ENCODE measurements at places on chromosomes 6 and 20. TPM values are rescaled to one million over a fixed set of nuclear protein-coding genes. Genes with fewer than 3 reads are reported as not detected.

The DBNDD2 gene
- 12.6 TPM for total RNA-seq

The SUMO4 gene
- 1.3 TPM for total RNA-seq

The KCNQ2 gene
- not detected for total RNA-seq

DNA sequence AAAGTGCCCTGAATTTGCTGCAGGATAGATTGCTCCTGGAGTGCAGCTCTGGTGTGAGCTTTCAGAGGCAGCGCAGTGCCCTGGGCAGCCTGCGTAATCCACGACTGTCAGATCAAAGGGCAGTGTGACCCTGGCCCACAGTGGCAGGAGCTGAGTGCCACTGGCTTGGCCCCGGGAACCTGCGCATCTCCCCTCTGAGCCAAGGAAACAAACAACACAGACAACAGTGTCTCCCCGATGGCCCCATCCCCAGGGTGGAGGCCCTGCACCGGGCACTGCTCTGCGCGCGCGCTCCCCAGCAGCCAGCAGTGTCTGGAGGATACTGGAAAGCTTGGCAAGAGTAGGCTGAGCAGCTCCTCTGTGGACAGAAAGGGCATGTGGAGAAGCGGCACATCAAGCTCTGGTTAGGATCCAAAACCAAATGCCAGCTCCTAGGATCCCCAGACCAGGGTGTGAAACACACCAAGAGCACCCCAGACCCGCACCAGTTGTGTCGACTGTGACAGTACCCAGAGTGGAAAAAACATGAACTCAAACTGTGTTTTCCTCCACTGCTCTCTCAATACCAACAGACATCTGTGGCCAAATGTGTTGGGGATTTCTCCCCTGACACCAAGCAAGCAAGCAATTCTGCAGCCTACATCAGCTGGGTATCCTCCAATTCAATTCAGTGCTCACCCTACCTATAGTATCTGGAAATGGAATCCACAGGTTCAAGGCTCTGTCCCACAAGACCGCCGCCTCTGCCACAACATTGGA lies 26.7 kb downstream of the RBCK1 start:
- DNase-seq = no peak

The PPIL6 gene
- 0.49 TPM for total RNA-seq

DNA sequence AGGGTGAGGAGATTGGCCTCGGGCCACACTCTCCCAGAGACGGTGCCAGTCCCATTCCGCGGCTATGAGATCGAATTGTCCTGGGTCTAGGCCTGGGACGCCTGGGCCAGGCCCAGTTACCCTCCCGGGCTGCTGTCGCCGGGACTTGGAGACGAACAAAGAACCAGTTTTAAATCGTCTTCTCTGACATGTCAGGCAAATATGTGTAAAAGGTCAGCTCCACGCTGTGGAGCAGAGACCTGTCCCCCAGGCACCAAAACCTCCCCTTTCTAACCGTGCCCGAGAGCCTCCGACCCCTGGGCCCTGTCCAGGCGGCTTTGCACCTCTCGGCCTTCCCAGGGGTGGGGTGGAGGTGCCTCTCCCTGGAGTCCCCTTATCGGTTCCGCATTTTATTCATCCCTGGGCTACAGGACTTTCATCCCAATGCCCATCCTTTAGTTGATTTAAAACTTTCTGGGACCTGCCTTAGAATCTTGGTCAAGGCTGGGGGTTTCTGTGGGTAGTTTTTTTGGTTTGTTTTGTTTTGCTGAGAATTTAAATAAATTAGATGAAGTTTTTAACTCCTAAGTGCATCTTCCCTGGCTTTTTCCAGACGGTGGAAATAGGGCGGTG lies 5.8 kb upstream of the TFAP2A start:
- no peak for DNase-seq

DNA sequence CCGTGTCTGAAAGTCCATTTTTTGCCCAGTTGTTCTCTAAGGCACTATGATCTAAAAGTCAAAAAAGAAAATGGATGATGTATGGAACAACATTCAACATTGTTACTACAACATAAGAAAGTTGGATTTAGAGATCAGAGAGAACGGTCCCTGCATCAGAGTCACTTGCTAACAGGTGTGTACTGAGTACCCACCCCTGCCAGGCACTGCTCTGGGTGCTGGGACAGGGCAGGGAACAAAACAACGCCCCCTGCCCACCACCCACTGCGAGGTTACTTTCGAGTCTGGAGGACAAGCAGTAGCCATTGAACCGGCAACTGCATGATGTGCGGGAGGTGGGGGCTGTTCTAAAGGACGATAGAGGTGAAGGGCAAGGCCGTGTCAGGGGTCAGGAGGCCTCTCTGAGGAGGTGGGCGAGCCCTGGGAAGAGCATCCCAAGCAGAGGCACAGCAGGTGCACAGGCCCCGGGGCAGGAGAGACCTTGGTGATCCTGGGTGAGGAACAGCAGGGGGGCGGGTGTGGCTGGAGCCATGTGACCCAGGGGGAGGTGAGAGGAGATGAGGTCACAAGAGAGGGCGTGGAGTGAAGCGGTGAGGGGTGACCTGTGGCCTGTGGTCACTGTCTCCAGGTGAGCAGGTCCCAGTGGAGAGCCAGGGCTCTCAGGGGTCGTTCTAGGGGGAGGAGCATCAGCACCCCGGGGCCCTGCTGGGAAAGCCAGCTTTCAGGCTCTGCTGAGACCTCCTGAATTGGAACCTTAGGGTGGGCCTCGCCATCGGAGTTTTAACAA lies 197.5 kb upstream of the SULF2 start:
- no peak for DNase-seq

The RAET1L gene
- not detected for total RNA-seq

DNA sequence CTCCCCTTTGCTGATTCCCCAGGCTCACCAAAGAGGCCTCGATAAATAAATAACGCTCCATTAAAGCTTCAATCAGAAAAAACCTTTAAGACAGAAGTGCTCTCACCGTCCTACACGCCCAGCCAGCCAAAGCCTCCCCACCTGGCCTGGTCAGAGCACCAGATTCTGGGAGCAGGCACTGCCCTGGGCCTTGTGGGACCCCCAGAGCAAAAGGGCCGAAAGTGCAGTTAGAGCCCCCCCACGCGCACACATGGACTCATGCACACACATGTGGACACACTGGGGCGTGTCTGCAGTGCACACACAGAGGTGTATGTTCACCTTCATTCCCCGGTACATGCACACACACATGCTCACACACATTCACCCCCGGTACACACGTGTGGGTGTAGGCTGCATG lies 1.9 kb upstream of the NECAB3 start:
- no peak for DNase-seq

DNA sequence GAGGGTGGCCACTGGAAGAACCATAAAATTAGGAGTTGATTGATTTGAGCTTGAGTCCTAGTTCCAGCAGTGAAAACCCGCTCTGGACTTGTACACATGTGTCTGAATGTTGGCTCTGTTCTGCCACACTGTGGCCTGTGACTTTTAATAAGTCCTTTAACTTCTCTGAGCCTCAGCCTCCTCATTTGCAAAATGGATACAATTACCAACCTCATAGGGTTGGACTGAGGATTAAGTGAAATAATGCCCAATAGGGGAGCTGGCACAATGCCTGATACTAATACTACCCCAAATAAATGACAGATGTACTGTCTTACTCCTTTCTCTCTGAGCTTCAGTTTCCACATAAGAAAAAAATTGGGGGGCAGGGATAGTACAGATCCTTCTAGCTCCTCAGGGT lies 92.6 kb upstream of the RIPOR2 start:
- no peak for DNase-seq

The KATNA1 gene
- 27.2 TPM for total RNA-seq

- no peak for DNase-seq
Measured at GRCh38 chr6:26270486-26270861, 94.5 kb upstream of the BTN3A2 start.

The SIRPA gene
- 14.5 TPM for total RNA-seq

DNA sequence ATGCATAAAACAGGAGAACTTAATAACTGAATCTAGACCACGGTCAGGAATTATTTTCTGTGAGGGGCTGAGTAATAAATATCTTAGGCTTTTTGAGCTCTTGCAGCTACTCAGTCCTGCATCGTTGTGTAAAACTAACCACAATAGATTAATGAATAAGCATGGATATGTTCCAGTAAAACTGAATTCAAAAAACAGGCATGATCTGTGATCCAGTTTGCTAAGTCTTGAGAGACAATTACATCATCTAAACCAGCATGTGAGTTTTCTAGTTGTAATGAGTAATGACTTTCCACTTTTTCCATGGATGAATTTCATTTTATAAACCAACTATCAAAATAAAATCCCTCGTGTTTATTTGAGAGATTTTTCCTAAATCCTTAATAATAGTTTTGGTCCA lies 336.8 kb downstream of the RFPL4B start:
- no peak for DNase-seq

The MSH5 gene
- total RNA-seq = 6.7 TPM

GRCh38 chr20:43563429-43563828 lies 4.6 kb downstream of the SGK2 start:
- DNase-seq = no peak

DNA sequence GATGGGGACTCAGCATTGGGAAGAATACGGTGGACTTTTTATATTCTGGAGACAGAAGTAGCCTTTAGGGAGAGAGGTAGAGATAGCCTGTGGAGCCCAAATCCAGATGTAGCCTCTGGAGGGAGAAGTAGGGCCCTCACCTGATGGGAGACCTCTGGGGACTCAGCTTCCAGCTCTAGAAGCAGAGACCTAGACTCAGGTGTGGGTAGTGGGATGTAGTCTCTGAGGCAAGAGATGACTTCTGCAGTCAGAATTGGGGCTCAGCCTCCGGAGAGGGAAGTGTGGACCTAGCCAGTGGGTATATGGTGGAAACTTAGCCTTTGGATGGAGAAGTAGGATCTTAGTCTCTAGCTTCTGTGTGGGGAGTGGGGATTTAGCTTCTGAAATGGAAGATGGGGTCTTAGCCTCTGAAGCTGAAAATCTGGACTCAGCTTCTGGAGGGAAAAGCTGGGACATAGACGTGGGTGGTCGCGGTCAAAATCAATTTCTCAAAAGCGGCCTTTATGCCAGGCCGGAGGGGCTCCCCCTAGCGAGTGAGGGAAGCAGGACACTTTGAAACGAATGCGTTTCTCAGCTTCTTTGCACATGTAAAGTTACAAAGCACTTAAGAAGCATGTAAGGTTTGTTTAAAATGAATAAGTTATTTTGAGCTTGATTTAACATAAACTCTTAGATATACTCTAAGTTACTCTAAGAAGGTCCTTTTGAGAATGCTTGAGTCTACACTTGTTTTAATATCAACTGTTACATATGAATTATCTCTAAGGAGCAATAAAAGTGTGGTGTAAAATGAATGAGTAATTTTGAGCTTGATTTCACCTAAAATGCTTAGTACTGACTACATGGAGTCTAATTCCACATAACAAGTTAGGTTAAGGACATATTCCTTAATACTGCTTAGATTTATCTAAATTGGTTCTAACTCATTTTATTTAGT lies 12.9 kb upstream of the ZNF343 start:
- no peak for DNase-seq

DNA sequence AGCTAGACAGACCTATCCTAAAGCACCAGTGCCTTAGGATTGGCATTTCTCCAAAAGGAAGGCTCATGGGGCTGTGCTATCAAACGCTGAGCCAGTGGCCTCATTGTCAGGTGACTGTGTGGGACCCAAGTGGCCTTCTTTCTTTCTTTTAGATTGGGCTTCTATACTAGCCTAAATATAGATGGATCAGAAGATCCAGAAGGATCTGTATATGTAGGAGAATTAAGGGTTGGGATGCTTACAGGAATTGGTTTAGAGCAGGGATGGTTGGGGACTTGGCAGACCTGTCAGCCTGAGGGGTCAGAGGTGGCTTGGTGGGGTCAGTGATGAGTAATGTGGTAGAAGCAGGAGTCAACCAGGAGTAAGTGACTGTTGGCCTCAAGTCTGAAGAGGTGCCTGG lies 14.8 kb downstream of the ABT1 start:
- DNase-seq = no peak

The TSHZ2 gene
- not detected for total RNA-seq

DNA sequence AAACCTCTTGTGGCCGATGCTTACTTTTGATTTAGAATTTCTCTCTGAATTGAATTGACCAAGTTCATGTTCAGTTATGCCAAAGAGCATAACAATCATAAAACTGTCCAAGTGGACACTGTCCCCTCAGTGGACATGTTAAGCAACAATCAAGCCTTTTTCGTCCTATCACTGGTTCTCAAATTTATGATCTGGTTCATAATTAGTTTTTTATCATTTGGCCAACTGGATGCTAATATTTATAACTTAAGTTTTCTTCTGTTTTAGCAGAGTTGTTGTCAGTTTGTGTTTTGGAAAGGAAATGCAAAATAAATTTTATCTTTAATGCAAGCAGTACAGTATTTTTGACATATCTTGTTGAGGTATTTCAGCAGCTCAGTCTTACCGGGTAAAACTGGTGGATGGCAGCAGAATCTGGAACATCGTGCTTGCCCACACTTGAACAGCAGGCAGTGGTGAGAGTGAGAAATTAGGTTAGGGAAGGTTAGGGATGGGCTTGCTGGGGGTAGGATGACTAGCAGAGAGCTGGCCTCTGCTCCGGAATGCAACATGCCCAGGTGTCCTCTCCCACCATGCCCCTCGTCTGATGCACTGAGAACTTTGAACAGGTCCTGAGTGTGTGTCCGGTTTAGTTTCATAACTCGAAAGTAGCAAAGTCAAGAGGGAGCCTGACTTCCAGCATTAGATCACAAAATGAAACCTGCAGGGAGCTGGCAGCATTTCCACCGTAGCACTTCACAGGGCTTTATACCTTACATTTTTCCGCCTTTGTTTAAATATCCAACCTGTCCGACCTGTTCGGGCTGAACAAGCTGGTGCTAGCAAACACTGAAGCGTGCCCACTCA lies 93.1 kb downstream of the RREB1 start:
- no peak for DNase-seq

DNA sequence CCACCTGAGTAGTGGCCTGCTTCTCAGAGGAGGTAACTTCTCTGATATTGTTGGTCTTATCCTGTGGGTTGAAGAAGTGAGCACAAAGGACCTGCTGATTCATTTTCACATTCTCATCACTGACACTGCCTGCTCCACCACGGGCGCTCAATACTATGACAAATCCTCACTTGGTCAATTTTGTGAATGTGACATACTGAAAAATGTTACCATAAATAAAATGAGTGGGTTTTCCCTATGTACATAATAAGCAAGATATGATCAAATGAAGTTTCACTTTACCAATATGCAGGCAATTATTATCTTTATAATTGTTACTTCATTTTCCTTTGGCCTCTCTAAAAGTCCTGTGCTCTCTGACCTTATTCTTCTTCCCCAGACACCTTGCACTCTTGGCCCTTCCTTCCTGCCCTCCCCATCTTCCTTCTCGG lies 71.5 kb upstream of the RIPOR2 start:
- no peak for DNase-seq

- DNase-seq = no peak
Measured at GRCh38 chr20:623704-624103, 13.6 kb upstream of the TCF15 start.

The F13A1 gene
- total RNA-seq = not detected

The OTOR gene
- total RNA-seq = not detected

The TRIM15 gene
- not detected for total RNA-seq

The SYCP2 gene
- 0.28 TPM for total RNA-seq

The GJA10 gene
- not detected for total RNA-seq

Measured in pulmonary artery endothelial cell (primary cell).